Activated T-cell treated with anti-CD3 and anti-CD28 coated beads for 1 hour (primary cell): ENCODE measurements at places on chromosomes 2 and 18.

DNA sequence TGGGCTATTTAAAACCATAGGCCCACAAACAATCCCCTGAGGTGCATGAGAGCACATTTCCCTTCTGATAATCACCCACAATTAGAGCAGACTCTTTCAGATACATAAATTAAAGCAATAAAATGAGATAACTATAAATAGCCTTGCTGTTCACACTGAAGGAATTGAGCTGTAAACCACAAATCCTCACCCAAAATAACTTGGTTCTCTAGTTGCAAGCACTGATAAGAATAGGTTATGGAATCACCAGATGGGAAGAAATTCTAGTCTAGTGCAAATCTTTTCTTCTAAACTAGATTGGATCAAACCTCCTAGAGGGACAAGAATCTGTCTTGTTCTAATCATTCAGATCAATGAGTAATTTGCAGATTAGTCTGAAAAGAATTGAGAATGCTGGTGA is 64.6 kb downstream of the NAB1 start:
- DNase-seq, result no peak

DNA sequence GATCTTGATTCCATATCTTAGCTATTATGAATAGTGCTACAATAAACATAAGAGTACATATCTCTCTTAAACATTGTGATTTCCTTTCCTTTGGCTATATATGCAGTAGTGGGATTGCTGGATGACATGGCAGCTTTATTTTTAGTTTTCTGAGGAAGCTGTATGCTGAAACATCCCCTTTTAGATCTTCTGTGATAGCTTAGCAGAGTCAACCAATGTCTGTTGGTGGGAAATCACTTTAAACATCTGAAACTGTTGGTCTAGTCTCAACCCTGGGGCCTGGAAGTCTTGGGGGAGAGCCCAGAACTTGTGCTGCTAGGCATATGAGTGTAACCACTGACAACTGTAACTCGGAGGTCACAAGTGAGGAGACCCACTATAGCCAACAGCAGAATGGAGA is 378.6 kb upstream of the SLC14A2 start:
- DNase-seq, result no peak

DNA sequence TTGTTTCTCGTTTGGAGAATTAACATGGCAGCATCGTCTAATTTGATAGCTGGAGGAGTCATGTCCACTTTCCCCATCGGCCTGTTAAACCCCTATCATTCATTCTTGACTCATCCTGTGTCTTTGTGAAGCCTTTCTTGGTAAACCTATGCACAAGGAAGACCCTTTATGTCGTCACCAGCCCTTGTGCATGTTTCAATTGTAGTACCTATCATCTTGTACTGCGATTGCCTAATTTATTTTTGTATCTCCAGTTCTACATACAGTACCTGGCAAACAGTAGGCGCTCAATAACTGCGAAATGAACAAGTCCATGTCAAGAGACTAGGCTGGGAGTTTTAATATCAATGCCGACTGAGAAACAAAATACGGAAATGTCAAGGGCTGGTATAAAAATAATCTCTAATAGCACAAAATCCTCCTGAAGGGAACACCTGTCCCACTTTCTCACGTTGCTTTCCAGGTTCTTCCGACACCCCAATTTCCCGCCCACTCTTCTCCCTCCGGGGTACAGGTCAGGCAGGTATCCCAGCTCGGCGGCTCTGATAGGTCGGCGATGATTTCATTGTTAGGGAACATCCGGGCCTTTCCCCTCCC is 1.3 kb upstream of the PPM1B start:
- DNase-seq, result no peak

GRCh38 chr2:24885221-24886125 is 34.6 kb downstream of the ADCY3 start:
- DNase-seq, result no peak

DNA sequence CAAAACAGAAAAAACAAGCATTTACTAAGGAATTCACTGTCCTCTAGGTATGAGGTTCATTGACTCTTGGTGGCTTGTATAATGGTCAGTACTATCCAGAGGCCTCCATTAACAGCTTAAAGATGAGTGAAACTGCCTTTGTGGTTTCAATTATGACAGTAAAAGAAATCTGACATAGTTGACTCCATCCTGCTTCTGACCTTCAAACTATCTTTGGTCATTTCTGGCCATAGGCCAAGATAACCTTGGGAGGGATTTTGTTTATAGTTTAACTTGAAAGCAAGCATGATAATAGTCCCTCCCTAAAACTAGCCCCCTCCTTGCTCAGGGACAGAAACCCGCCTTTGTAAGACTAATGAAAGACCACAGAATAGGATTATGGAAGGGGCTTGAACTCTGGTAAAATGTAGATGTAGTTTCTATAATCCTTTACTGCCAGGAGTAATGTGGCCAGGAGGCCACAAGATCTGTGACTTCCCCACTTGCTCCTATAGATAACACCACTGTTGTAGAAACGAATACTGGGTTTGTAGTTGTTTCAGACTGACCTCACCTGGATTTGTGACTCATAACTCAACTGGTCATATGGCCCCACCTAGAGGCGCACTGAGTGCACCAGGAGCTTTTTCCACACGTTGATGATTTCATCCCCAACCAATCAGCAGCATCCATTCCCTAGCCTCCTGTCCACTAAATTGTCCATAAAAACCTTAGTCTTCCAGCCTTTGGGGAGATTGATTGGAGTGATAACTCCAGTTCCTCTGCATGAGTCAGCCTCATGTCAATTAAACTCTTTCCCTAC is 8.6 kb upstream of the PLEKHM3 start:
- peak; percentile 4 for DNase-seq

GRCh38 chr2:26925100-26925791 is 45.2 kb upstream of the MAPRE3 start:
- DNase-seq, result no peak

- DNase-seq, result peak; percentile 89
Measured at GRCh38 chr2:28594332-28595108, 98.7 kb downstream of the PLB1 start.

DNA sequence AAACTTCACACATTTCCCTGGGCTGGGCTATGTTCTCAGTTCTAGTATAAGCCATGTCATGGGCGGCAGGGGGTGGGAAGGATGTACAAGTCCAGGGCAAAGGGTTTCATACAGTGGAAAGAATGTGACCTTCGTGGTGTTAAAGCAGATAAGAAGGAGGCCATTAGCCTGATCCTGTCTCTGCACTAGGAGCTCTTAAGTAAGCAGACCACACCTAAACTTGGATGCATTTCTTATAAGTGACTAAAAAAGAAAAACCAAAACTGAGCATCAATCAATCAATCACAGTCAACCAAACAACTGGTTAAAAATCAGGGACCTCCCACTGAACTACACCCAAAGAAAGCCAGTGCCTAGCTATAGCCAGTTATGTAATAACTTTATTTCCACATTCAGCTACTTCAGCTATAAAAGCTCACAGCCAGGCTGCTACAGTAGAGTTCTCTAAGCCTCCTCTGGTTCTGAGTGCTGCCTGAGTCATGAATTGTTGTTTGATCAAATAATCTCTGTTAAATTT is 46.8 kb upstream of the RIOK3 start:
- DNase-seq, result no peak

- DNase-seq, result no peak
Measured at GRCh38 chr2:157785200-157785599, 90.9 kb downstream of the ACVR1 start.

DNA sequence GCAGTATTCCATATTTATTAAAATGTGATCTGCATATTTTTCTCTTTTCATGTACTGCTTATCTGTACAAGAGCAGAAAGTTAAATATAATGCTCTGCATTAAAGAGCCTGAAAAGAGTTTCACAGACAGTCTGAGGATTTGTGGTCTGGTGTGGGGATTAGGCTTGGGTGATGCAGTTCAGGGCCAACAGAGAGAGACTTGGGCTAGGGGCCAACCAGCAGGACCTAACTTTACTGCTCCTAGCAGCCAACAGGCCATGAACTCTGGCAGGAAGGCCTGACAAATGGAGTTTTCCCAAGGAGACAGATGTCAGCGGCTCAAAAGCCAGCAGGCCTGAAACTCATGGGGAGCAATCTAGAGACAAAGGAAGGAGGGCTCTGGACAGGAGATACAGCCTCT is 169.6 kb downstream of the LRRTM1 start:
- no peak for DNase-seq

DNA sequence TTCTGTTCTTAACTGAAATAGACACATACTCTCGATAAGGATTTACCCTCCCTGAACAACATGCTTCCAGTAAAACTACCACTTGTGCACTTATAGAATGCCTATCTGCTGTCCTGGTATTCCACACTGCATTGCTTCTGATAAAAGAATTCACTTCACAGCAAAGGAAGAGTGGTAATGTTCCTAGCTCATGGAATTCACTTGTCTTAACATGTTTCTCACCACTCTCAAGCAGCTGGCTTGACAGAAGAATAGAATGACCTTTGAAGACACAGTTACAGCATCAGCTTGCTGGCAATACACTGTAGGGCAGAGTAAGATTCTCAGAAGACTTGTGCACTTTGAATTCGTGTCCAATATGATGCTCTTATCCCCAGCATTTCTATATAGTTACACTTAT is 524.1 kb upstream of the CNTNAP5 start:
- no peak for DNase-seq

GRCh38 chr2:189566046-189566445 is 14.5 kb downstream of the SLC40A1 start:
- no peak for DNase-seq

DNA sequence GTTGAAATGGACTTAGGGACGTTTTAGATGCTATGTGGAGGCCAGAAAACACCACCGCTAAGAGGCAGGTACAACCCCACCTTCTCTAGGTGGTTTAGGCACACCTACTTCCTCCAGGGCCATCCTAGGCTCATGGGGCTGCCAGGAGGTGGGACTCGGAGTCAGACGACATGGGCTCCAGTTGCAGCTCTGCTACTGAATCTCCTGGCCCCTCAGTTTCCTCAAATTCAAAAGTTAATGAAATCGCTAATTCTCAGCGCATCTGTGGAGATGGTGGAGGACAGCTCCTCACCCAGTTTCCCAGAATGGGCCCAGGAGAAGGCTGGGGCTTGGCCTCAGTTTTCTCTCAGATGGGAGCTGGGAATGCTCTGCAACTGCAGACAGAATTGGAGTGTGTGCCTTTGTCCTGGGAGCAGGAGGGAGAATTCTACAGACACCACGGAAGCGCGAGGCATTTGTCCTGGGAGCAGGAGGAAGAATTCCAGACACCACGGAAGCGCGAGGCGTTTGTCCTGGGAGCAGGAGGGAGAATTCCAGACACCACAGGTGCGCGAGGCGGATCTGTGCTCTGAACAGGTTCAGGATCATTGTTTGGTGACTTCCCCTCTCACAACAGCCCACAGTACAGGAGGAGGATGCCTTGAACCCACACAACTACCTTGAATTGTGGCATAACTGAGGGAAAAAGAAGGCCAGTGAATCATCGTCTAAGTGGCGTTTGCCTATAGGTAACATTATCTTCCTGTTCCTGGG is 103.7 kb upstream of the PXDN start:
- no peak for DNase-seq

- no peak for DNase-seq
Measured at GRCh38 chr2:17309741-17310339, 208.4 kb downstream of the RAD51AP2 start.

DNA sequence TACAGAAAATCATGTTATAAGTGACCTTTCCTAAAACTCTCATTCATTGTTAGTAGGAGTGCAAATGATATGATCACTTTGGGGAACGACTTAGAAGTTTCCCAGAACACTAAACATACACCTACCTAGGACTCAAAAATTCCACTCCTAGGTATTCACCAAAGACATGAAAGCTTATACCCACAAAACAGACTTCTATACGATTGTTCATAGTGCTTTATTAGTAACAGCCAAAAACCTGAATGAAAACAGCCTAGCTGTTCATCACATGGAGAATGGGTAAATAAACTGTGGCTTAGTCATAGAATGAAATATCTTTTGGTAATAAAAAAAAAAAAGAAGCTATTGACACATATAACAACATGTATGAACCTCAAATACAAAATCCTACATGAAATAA is 8.8 kb downstream of the NOL10 start:
- no peak for DNase-seq

GRCh38 chr2:237196409-237196808 is 110.7 kb downstream of the COPS8 start:
- DNase-seq, result no peak

- DNase-seq, result no peak
Measured at GRCh38 chr2:65137197-65137775, 7.4 kb upstream of the RAB1A start.

GRCh38 chr2:118223992-118224894 is 136.0 kb downstream of the INSIG2 start:
- peak; percentile 20 for DNase-seq

DNA sequence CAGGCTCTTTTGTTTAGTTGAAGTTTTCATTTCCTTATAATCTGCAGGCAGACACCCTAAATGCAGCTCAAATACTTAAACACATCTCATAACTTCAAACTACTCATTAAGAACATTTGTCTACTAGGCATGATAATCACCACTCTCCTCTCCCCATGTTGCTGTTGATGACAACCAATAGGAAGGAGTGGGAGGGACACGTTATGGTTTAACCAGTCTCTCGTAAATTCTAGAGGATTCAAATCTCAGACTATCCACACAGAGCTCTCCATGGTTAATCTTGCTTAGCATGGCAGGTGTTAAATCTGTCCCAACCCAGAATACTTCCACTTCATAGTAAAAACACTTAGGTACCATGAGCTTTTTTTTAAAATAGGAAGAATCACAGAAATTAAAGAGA is 127.4 kb upstream of the AQP4 start:
- DNase-seq, result no peak

- no peak for DNase-seq
Measured at GRCh38 chr2:236684504-236685256, 115.1 kb downstream of the ACKR3 start.

DNA sequence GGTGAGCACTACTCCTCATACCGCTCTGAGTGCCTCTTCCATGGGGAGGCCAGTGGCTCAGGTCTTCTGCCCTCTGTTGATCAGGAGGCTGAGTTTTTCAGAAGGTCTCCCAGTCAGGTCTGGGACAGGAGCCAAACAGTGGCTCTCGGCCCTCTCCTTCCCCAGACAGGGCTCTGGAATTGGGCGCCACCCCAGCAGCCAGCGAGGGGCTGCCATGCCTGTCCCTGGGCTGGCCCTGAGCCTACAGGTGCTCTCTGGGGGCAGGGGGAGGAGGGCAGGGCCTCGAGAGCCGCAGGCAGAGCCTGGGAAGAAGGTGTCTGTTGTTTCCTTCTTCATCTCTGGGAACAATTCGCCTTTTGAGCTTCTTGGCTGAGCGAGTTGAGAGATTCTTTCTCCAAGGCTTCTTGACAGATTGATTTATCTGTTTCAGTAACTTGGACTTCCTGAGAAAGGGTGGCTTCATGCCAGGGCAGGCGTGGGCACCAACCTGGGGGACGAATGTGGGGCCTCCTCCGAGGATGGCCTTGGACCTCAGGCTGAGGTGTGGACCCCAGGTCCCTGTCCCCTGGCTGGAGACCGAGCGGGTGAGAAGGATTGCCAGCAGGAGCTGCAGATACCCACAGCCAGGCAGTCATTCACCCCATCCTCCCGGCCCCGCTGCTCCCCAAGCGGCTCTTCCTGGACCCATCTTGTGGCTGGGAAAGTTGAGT is 64.7 kb upstream of the GLI2 start:
- DNase-seq, result no peak

DNA sequence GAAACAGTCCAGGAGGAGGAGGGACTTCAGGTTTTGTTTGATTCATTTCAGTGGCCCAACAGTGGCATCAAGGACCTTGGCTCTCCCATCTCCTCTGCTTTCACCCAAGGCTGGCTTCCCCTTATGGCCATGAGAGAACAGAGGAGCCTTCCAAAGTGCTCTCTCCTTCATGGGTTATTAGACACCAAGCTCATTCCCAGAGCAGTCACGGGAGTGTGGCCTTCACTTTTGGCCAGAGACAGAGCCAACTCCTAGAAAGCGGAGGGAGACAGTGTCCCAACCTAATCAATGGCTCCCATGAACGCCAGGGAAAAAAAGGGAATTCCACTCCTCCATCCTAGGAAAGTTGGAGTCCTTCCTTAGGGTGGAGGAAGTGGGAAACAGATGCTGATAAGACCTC is 871 bp upstream of the DUSP28 start:
- no peak for DNase-seq
